ENCODE measurements at places on chromosomes 12 and 14. TPM values are rescaled to one million over a fixed set of nuclear protein-coding genes. Genes with fewer than 3 reads are reported as not detected.

DNA sequence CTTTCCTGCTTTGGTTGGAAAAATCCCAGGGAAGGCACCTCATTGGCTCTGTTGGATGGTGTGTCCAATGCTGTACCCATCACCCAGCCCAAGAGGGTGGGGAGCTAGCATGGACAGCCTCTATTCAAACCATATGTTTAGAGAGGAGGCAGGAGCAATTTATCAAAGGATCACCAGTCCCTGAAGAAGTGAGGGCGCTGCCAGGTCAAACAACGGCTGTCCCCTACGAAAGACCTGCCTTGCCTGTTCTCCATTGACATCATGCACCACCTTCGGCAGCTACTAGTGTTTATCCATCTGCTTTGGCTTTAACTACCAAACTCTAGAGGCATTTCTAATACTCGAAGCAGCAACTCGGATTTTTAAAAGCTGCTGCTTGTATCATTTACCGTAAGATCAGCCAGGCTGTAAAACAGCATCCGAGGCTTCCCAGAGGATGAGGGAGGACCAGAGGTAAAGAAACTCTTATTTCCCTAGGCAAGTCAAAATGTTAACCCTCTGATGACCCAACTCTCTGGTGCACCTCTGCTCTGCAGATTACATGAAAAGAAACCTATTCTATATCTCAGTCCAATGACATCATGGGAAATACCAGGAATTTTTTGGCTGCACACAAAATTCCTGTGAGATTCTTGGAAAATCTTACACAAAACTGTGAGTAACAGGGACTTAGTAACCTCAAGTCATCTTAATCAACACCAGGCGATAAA lies 720.9 kb upstream of the TBX3 start:
- no peak for DNase-seq

DNA sequence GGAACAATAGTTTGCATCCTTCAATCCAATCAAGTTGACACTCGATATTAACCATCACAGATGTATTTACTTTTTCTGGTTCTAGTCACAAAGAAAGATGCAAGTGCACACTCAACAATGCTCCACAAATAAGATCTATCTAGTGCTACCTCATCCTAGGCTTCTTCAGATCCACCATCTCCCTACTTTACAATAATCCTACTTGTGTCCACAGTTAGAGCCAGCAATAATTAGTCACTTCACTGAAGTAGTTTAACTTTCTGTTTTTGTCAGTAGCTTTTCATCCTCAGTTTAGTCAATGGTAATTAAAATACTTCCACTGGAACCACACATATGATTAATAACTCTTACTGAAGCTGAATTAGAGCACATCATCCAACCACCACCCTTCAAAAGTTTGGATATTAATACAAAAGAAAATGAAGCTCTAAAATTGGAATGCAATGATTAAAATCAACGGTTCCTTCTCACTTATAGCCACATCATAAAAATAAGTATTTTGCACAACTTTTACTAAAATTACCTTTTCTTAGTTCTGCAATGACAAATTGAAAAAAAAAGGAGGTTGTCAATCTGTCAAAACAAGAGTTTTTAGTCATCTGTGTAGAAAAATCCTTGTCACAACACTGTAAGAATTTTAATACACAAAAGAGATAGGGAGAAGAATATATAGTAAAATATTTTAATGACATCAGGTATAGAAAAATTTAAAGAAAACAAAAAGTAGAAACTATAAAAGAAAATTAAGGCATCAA lies 28.2 kb upstream of the SNRPF start:
- DNase-seq, result no peak

DNA sequence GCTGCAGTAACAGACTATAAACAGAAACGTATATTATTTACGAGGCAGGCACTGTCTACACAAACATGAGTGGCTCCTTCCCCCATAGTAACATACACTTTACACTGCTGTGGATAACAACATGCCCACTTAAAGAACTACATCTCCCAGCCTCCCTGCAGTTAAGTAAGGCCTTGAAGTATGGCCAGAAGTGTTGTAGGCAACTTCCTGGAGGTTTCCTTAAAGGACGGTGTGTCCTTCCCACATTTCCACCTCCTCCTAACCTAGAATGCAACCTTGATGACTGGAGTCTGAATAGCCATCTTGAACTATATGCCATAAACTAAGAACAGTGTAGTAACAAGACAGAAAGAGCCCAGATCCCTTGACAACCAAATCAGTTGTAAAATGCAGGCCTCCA lies 20.3 kb downstream of the MED13L start:
- DNase-seq, result no peak

GRCh38 chr12:1862973-1863372 lies 42.6 kb downstream of the LRTM2 start:
- no peak for DNase-seq

GRCh38 chr12:81958406-81958805 lies 199.3 kb upstream of the PPFIA2 start:
- no peak for DNase-seq

DNA sequence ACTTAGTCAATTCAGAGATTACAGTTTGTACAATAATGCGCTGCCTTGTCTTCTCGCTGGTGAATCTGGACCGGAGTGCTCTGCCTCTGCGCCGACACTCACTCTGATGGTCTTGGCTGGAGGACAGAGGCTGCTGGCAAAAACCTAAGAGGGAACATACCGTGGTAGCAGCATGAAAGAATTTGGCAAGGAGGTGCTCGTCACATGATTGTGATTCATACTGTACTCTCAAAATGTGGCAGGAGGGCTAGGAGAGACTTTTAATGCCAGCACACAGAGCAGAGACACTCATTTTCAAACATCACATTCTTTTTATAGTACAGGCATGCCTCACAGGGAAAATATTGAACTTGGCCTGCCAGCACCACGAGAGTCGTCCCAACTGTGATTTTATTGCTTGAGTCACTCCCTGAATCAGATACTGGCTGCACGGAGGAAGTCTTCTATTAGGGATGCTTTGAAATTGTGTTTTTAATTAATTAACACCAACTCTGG lies 67.8 kb downstream of the HMGA2 start:
- DNase-seq, result no peak

- no peak for DNase-seq
Observed at GRCh38 chr12:104641862-104642261, 185.1 kb downstream of the CHST11 start.

DNA sequence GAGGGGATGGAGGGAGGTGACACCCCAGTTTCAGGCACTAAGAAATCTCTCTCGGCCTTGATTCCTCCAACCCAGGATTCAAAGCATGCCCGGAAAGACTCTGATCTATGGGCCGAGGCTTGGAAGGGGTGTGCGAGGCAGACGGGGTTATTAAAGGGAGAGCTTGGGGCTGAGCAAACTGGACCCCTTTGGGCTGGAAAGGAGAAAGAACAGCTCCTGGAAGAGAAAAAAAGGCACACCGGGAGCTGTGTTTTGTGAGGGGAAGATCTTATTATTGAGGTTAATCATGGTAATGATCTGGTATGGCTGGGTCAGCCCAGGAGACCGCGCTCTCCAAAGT lies 5.7 kb upstream of the HOXC4 start:
- DNase-seq, result no peak

- no peak for DNase-seq
Observed at GRCh38 chr12:114665411-114666260, 18.3 kb downstream of the TBX3 start.

Gene INHBC
- total RNA-seq, result not detected

Gene ZNF891
- total RNA-seq, result 6.8 TPM

Gene FAM186B
- 0.24 TPM for total RNA-seq

Gene STYK1
- total RNA-seq, result 0.79 TPM

Gene SPTB
- 1.7 TPM for total RNA-seq

Gene ANG
- total RNA-seq, result 8.0 TPM

Data from progenitor cell of endocrine pancreas (in vitro differentiated cells).